ENCODE measurements at places on chromosomes 6 and 20.
A peak's percentile ranks its signal among the peaks of the same experiment; 100 is the strongest.

- no peak for DNase-seq
Observed at GRCh38 chr6:89508755-89509563, 76.0 kb downstream of the ANKRD6 start.

- DNase-seq = no peak
Observed at GRCh38 chr6:105097288-105097687, 82.5 kb downstream of the POPDC3 start.

GRCh38 chr6:11282245-11282644 lies 49.8 kb upstream of the NEDD9 start:
- DNase-seq = no peak

DNA sequence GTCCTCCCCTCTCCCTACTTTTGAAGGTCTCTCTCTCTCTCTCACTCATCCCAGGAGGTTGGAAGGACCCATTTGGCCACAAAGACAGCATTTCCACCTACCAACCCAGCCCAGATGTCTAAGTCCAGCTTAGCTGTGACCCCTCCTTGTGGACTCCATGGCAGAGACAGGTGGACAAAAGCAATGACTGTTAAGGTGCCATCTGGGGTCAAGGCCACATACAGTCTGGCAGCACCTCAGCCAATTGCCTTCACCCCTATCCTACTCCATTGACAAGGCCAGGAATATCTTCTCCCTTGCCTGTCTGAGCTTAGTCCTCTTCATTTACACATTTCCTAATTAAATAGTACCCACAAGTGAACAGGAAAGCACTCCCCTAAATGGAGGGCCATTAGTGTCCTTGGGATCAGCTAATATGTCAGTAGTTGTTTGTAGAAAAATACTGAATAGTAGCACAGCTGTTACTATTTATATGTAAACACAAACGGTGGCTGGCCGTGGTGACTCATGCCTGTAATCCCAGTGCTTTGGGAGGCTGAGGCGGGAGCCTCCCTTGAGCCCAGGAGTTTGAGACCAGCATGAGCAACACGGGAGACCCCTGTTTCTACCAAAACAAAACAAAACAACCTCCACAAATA lies 28.8 kb downstream of the GCM1 start:
- peak; percentile 79 for DNase-seq

GRCh38 chr6:80338201-80338836 lies 231.8 kb downstream of the BCKDHB start:
- DNase-seq = peak; percentile 72
